ENCODE measurements at places on chromosomes 4 and X.

DNA sequence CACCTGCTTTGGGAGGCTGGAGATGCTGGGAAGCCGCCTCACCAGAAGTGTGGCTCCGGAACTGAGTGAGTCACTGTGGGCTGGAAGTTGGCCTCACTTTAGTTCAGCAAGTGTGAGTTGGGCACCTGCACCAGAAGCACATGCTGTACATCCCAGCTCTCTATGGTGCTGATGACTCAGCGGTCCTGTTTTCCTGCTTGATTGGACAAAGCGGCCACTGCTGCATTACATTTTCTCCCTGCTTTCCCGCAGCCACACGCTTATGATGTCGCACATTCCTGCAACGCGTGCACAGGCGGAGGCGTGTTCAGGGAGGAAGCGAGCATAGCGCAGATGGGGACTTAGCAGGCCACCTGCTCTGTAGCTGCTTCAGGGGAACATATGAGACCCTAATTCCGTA is 26.7 kb upstream of the CLDN34 start:
- no peak for DNase-seq

DNA sequence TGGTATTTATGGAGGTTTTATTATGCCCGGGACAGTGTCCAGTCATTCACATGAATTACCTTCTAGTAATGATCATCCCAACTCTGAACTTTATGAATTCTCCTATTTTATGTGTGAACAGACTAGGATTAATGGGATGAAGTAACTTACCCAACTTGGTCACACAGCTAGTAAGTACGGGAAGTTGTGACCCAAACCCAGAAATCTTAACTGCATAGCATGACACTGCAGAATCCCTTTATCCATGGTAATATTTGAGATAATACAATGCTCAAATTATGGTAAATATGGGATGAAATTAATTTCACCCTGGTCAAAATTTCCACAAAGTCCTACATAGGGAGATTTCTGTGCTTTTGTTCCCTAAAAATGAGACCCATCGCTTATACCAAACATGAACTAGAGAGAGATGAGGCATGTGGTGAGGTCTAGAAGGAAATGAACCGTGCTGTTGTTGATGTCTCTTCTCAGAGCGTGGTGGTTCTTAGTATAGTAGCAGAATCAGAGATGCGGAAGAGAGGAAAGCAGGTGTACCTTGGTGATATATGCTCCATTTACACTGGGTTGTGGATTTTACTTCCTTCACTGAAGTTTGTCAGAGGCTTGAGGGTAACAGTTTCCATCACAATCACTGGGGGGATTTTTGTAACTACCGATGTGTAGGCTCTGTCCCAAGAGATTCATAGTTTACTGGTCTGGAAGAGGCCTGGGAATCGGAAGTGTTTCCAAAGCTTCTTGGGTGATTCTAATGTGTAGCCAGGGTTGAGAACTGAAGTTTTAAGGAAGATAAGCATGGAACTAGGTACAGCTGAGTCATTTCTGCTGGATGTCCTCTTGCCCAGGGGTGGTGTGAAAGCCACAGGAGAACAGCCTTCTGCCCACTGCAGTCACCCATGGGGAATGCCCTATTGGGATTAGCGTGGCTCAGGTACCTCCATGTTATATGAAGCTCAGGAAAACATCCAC is 30.2 kb upstream of the FAM9C start:
- no peak for DNase-seq

DNA sequence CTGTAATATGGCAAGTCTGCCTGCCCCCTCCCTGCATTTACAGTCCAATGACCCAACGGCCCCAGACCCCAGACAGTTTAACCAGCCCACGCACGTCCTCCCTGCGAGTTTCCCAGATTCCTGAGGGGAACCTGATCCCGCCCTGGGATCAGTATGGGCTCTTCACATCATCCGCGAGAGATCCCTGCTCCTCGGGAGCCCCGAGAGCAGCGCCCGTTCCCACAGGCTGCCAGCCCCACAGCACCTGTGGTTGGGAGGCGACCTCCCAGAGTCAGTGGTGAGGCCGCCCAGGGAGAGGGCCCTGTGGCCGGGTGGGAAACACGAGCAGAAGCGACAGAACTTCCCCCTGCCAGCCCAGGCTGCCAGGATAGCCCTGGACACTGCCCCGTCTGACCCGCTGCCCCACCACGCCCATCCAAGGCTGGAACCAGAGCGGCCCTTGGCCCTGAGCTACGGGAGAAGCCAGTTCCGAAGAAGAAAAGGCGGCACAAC is 32.8 kb downstream of the TSC22D3 start:
- DNase-seq = no peak

DNA sequence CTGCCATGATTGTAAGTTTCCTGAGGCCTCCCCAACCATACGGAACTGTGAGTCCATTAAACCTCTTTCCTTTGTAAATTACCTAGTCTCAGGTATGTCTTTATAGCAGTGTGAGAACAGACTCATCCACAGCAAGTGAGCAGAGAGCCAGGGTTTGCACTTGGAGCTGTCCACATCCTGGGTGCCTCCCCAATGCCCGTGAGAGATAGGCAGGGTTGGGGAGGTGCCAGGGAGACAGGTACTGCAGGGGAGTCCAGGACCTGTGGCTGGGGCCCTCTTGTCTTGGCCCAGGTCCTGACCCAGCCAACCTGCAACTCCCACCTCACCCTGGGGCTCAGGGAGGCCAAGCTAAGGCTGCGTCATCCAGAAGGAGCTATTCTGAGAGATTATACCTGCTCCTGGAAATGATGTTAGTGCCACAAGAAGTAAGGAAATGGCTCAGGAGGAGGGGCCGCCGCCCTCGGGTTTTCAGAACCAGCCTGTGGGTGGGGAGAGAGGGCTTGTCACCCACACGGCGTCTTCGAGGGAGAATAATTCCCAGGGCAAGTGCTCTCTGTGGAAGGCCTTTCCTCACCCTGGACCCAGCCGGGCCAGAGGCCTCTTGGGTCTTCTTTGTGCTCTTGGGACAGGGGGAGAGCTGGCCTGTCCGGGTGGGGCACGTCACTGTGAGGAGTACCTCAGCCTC is 66.5 kb downstream of the ADRA2C start:
- DNase-seq = no peak

GRCh38 chr4:8278421-8279287 is 9.1 kb downstream of the HTRA3 start:
- DNase-seq = no peak

- no peak for DNase-seq
Measured at GRCh38 chr4:9773471-9773870, 8.0 kb upstream of the DRD5 start.

DNA sequence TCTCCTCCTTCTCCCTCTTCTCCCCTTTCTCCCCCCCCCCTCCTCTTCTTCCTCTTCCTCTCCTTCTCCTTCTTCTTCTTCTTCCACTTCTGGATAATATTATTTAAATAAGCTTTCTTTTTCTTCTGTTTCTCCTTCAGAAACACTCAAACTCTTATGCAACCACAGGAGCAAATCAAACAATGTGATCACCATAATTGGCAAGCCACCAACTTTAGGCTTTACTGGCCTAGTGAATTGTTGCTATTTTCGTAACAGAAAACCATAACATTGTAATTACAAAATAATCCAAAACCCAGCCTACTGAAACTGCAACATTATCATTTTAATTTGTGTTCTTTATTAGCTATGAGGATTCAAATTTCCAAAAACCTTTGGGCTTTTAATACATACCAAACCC is 14.3 kb downstream of the DCAF8L1 start:
- no peak for DNase-seq

GRCh38 chrX:121150217-121150616 is 102.8 kb downstream of the GLUD2 start:
- no peak for DNase-seq

GRCh38 chr4:75860606-75861005 is 41.6 kb downstream of the PPEF2 start:
- DNase-seq = no peak

- DNase-seq = no peak
Measured at GRCh38 chrX:101619364-101619763, 1.6 kb upstream of the ARMCX6 start.

DNA sequence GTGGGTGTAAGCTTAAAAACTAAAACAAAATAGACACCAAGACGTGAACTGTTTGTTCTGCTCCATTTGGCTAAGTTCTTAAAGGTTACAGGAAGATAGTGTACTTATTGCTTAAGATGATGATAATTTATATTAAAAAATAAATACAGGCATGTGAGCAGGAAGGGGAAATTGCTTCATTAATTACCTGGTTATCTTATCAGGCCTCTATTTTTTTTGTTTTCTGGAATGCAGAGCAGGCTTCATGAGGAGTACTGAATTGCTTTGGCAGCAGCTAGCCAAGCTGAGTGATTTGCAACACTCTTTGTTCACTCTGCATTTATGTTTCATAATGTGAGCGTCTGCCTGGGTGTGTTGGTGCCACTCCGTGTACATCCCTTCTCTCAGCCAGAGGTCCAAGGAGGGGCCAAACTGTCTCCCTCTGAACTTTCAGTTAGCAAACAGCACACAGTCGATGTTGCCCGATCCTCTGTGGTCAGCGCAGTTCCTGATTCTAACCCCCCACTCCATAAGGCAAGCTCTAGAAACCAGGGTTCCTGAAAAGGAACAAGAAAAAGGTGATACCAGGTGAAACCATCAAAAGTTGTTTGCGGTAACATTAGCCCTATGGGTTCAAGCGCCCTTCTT is 348.2 kb downstream of the SPRY1 start:
- no peak for DNase-seq

GRCh38 chr4:70399319-70399718 is 1.6 kb downstream of the OPRPN start:
- no peak for DNase-seq

DNA sequence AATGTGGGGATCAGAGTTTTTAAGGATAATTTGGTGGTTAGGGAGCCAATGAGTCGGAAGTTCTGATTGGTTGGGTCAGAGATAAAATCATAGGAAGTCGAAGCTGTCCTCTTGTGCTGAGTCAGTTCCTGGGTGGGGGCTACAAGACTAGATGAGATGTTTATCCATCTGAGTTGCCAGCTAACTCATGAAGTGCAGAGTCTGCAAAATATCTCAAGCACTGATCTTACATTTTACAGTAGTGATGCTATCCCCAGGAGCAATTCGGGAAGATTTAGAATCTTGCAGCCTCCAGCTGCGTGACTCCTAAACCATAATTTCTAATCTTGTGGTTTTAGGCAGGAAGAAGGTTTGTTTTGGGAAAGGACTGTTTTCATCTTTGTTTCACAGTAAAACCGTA is 565.8 kb upstream of the SPANXN1 start:
- DNase-seq = no peak

DNA sequence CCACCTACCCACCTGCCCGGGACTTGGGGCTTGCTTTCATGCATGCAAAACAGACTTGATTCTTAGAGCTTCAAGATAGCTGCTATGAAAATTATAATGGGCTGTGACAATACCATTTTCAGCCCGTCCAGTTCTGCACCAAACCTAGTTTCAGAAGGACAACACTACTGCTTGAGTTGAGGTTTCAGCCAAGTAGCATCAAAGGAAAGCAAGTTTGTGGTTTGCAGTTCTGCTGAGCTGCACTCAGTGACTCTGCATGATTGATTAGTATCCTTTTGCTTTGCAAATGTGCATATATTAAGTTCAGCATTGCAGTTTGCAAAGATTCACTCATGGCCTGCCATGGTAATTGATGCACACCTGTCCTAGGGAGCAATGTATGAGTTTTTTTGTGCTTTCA is 442.7 kb downstream of the RPA4 start:
- no peak for DNase-seq

DNA sequence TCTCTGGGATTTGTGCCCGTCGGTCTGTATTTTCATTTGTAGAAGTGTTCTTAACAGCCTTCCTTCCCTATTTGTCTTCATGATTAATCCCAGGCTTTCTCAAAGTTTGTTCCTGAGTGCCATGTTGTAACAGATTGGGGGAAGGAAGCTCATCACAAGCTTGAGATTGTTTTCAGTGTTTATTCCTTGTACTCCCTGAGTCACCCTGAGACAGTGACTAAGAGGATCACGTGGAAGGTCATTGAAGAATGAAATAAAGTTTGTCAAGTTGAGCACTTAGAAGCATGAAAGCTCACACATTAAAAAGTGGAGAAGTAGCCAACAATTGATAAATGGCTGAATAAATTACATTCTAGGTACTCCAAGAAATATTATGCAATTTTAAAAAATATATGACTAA is 153.5 kb upstream of the FAM241A start:
- DNase-seq = no peak

DNA sequence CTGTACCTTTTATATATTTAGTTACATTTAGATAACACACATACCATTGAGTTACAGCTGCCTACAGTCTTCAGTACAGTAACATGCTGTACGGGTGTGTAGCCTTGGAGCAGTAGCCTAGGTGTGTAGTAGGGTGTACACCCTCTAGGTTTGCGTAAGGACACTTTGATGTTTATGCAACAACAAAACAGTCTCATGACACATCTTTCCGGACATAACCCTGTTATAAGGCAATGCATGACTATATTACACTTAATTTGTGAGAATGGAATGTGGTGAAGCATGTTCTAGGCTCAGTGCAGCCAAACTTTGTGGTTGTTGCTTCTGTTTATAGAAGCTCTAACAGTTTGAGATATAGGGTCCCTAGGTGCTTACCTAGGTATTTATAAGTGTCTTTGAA is 65.4 kb downstream of the SPRY1 start:
- no peak for DNase-seq

- no peak for DNase-seq
Measured at GRCh38 chrX:48715072-48715471, 18.5 kb downstream of the SUV39H1 start.

DNA sequence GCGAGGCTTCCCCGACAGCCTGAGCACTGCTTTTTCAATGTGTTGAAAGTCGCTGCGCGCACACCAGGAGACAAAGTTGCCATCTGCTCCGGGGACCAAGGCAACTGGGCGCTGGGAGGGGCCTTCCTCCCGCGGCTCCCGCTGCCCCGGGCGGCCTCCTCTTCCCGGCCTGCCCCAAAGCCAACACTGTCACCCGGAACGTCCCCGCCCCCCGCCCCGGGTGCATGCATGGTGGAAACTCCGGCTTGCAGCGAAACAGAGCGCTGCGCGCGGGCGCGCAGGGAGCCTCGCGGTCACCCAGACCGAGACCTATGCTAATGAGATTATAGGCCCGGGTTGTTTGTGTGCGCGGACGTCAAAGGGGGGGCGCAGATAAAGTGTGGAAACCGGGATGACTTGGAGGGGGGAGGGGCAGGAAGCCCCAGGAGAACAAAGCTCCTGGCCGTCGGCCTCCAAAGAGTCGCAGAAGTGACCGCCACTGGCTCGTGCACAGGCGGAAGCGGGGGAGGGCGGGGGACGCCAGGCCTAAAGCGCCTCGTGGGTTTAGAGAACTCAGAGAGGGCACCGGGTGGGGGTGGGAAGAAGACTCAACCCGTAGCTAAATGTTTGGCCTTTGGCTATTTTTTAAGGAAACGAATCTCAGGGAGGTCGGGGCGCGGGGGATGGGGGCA is 88.8 kb downstream of the BCOR start:
- DNase-seq = peak; percentile 9

DNA sequence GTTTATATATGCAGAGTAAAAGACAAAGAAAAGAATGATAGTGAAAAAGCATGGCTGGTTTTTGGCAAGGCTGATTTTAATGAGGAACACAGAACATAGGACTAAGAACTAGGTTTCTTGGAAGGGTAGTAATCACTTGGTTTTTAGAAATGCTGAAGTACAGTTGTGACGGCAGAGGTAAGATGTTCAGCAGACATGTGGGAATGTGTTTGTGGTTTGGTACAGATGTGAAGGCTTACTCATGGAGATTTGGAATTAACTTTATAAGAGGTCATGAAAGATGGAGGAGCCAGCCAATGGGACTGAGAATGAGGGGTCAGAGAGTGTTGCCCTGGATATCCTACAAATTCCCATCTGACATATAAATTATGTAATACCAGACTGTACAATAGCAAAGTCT is 243.6 kb downstream of the NPFFR2 start:
- DNase-seq = no peak

- no peak for DNase-seq
Measured at GRCh38 chr4:15293711-15294110, 134.1 kb upstream of the C1QTNF7 start.

All from nucleus accumbens (tissue), 56 donors.